Stimulated activated CD8-positive, alpha-beta memory T cell treated with anti-CD3 and anti-CD28 coated beads, Interleukin-4, amount 100 ng/mL, for 1 hour (primary cell): ENCODE measurements at places on chromosomes 1 and 21.

- no peak for DNase-seq
These were observed 36.7 kb downstream of the NPHP4 start for GRCh38 chr1:5955479-5955977.

GRCh38 chr1:94257444-94257843 is 20.1 kb upstream of the ARHGAP29 start:
- no peak for DNase-seq

- DNase-seq, result no peak
These were observed 401.7 kb upstream of the PROX1 start for GRCh38 chr1:213585959-213586586.

DNA sequence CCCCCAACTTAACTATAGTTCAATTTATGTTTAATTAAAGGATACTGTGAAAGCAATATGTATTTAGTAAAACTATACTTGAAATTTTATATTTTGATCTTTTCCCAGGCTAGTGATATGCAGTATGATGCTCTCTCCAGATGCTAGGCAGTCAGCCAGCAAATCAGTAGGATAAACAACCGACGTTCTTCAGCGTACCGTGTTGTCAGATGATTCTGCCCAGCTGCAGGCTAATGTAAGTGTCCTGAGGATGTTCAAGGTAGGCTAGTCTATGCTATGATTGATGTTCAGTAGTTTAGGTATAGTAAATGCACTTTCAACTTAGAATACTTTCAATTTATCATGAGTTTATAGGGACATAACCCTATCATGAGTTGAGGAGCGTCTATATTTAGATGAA is 762.6 kb downstream of the MRPL39 start:
- no peak for DNase-seq

DNA sequence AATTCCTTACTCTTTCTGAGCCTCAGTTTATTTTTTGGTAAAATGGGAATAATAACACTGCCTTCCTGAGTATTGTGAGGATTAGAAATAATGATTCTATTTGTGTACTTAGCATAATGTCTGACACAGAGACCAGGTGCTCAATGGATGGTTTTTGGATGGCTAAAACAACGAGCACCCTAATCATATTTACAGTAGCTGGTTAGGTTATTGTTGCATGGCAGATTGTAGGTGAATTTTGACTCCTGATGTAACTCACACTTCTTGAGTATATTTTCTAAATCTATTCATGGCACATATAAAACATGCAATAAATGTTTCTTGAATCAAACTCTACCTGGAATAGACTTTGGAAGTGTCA is 11.9 kb upstream of the DUSP10 start:
- DNase-seq, result no peak

DNA sequence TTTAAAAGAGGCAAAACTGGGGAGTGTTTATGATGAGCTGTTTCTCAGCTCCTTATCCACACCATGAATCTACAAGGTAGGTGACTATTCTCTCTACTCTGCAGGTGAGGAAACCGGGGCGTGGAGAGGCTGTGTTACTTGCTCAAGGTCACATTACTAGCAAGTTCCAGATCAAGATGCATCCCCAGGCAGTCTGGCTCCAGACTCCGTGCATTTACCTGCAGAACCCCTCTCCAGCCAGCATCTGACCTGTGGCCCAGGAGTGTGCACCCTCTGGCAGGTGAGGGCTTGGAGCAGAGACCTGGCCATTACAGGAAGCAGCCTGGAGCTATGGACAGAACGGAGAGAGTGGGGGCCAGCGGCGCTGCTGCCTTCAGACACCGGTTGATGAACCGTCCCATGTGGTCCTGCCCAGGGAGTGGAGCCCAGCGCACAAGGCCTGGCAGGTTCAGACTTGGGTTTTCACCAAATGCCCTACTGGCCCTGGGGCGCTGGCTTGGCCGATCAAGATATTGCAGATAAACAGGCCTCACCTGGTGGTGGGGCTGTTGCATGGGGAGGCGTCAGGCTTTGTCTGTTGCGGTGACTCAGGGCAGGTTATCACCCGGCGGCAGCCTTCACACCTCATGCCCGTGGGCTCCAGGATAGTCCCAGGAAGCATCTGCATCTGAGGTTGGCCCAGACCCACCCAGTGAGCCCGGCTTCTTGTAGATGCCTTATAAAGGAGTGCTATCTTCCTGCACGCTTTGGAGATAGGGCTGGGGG is 29.2 kb upstream of the WNT4 start:
- no peak for DNase-seq

GRCh38 chr1:1910033-1910465 is 5.0 kb upstream of the CALML6 start:
- no peak for DNase-seq

- no peak for DNase-seq
These were observed 883 bp downstream of the LAMTOR2 start for GRCh38 chr1:156055281-156056048.

DNA sequence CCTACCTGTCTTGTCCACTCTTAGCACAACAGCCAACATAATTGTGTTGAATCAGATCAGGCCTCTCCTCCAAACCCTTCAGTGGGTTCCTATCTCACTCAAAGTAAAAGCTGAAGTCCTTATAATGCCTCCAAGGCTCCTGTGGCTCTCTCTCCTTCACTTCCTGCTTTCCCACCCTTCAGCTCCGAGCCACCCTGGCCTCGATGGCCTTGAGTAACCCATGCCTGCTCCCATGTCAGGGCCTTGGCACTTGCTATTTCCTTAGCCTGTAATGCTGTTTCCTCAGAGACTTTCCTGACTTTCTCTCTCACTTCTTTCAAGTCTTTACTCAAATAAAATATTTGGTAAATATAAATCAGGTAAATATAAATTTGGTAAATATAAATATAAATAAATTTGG is 8.1 kb upstream of the PLEKHM2 start:
- no peak for DNase-seq

- no peak for DNase-seq
These were observed 44.1 kb upstream of the GLIS1 start for GRCh38 chr1:53783056-53783455.

DNA sequence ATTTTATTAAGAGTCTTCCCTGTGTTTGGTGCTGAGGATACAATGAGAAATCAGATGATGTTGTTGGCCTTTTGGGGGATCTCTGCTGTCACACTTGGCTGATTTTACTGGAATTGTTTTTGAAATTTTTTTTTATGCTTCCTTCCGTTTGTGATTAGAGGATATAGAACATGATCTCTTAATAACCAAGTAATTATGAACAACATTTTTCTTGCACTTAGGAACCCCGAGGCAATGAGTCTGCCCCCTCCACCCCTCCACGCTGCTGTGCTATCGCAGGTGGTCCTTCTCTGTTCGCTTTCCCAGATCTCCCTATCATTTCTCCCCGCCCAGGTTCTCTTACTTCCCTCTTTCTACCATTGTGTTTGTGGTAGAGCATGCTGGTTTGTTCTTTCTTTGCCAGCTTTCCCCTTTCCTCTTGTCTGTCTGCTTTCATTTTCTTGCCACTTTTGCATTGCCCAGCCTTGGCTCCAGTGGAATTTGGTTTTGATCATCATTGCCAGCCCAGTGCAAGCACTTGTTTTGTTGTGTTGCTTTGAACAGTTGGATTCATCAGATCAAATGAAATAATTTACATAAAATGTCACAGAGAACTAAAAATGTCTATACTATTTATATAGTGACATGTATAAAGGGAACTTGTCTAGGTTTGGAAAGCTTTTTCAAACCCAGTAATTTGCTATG is 73.1 kb upstream of the SCCPDH start:
- DNase-seq, result no peak

- DNase-seq, result no peak
These were observed 93.0 kb downstream of the DYRK1A start for GRCh38 chr21:37459575-37459974.

DNA sequence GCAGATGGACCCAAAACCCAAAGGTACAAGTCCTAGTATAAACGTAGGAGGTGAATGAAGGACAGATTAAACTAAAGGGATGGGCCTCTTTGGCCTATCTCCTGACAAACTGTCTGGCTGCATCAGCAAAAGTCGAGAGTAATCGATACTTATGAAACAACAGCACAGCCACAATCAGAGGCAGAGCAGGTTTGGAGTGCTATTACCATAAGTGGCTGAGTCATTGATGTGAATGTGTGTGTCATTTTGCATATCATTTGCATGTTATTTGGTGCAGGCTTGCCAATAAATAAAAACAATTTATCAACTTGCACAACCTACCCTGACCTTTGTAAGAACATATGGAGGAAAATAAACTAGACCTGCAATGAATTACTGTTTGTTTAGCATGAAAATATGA is 283.1 kb downstream of the NUF2 start:
- no peak for DNase-seq

GRCh38 chr21:23111070-23111600 is 2112.9 kb downstream of the NCAM2 start:
- no peak for DNase-seq

DNA sequence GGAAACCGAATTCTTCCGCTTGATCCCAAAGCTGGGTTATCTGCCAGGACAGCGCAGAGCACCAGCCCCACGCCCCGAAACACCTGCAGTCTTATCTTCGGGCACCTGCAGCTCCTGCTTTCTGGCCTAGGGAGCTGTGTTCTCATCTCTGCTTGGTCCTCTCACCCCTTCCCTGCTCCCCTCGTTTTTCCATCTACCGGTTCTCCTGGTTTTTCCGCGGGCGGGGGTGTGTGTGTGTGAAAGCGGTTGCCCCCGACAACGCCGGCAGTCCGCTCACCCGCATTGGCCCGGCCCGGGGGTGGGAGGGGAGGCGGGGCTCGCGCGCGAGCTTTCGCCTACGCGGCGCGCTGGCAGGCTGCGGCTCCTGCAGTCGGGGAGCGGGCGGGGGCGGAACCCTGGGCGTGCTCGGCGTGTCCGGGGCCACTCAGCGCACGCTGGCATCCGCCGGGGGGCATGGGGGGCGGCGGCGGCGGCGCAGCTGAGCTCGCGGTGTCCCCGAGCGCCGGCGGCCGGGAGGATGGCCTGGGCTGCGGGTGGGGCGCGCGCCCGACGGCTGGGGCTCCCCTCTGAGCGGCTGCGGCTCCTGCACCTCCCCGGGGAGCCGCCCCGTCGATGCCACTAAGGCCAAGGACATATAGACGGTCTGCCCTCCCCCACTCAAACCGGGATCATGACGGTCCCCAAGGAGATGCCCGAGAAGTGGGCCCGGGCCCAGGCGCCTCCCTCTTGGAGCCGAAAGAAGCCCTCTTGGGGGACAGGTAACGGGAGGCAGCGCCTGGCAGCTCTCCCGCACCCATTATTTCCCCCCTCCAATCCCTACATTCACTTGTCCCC is 3.2 kb downstream of the ATP8B2 start:
- DNase-seq, result peak; percentile 77

- no peak for DNase-seq
These were observed 34.5 kb downstream of the EPS15 start for GRCh38 chr1:51484591-51484990.

DNA sequence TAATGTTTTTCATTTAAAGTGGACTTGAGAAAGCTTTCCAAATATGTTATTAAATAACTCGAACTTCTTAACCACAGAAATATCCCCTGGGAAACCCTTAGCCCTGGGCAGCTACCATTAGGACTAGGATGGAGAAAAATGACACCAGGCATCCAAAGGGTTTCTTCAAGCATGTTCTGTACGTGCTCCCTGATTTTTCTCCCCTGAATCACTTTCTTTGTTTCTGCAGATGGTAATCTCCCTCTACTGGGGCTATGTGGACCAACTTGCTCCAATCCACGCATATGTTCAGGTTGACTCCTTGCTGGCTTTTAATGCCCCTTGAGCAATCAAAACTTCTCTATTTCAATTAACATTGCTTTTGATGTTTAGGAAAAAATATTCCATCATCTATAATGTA is 312.7 kb upstream of the C1orf87 start:
- DNase-seq, result no peak
